Stimulated activated CD8-positive, alpha-beta memory T cell treated with anti-CD3 and anti-CD28 coated beads, Interleukin-2, amount 100 ng/mL, for 48 hours (primary cell): ENCODE measurements at places on chromosomes 11 and 22.

DNA sequence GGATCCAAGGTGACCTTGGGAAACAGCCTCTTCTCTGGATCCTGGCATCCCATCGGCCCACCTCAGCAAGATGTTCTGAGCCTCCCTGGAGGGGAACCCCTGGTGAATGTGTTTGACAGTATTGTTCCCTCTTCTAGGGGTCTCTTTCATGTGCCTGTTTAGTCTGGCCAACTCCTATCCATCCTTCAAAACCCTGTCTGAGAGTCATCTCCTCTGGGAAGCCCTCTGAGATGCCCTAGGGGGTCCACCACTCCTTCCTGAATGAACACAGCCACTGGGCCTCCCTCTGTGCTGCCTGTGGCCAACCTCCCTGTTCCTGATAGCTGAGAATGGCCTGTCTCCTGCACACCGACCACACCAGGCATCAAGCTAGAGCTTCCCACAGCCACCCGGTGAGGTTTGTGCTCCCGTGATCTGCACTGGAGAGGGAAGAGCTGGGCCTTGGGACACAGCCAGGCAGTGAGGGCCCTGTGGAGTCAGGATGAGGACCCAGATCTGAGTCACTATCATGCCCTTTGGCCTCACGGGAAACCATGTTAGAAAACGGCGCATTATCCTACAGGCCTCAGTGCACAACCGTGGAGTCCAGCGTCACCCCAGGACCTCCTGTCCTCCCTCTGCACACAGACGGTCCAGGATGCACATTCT is 8.8 kb downstream of the WNT7B start:
- DNase-seq: no peak

GRCh38 chr11:30608534-30608933 is 22.4 kb upstream of the MPPED2 start:
- no peak for DNase-seq

- no peak for DNase-seq
Observed at GRCh38 chr22:30382340-30382739, 4.9 kb downstream of the RNF215 start.

- no peak for DNase-seq
Observed at GRCh38 chr11:59152312-59152951, 9.8 kb downstream of the FAM111A start.

DNA sequence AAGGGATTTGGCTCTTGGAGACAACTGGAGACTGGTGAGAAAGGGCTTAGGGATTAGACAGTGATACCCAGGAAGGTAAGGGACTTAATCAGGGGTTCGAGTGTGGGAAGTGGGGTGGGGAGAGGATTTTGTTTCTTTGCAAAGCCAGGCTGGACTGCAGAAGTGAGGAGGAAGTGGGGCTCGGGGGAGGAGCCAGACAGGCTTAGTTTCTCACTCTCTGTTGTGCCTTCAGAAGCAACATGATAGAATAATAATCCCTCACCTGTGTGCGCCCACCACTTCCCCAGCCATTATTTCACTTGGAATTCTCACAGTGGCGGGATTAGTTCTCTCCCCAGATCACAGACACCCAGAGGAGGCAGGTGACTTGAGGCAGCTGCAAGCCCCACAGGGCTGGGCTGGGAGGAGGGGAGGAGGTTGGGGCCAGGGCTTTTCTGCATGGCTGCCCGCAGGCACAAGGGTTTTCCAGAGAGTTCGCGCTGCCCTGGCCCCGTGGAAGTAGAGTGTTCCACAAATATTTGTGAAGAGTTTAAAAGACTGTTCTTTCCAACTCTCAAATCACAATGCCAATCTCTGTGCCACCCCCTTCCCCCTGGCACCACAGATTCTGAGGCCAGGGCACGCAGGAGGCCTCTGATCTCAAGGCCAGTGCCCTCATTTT is 4.0 kb upstream of the SEC14L2 start:
- DNase-seq: no peak

DNA sequence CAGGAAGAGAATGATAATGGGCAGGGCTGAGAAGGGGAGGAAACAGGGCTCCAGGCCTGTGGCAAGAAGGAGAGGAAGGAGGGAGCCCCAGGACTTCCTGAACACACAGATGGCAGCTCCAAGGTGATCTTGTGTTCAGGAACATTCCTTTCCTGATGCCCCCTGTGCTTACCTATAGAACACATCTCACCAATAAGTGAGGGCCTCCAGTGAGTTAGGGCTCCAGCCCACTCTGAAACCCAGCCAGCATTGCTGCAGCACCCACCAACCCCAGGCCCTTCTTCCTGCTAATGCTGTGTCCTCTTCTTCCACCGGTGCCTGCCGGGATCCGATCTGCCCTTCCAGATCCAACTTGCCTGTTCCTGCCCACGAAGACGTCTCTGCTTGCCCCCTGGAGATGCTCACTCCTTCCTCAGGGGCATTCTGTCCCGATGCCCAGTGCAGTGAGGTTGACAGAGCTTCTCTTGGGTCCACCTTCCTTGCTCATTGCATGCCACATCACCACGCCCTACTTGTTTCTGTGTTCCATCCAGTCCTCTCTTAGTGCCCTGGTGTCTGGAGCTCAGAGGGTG is 17.4 kb downstream of the ANKK1 start:
- no peak for DNase-seq

- no peak for DNase-seq
Observed at GRCh38 chr11:128551611-128552335, 35.6 kb downstream of the ETS1 start.

DNA sequence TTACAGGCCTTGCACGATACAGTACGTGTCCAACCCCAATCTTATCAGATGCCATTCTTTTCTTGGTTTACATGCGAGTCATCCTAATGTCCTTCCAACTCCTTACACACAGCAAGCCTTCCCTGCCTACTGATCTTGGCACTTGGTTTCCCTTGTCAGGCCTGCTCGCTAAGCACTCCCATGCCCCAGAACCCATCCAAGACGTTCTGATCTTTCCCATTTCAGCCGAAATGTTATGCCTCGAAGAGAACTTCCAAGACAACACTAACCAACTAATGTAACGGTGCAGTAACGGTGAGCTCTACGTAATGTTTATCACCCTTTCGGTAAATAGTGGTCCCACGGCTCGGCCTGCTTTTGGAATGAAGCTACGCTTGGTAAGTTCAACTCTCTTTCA is 521 bp downstream of the PES1 start:
- DNase-seq: no peak

GRCh38 chr11:33534575-33534974 is 166.1 kb downstream of the C11orf91 start:
- DNase-seq: no peak

- DNase-seq: no peak
Observed at GRCh38 chr11:116481126-116481675, 291.6 kb downstream of the BUD13 start.

GRCh38 chr11:78420255-78420764 is 2.7 kb upstream of the GAB2 start:
- peak; percentile 43 for DNase-seq

GRCh38 chr11:10454878-10455631 is at the start of gene AMPD3:
AMPD3 (plus strand) TSS chr11:10455264; CDS start chr11:10461520, 6,256 bp downstream.
- DNase-seq: no peak

DNA sequence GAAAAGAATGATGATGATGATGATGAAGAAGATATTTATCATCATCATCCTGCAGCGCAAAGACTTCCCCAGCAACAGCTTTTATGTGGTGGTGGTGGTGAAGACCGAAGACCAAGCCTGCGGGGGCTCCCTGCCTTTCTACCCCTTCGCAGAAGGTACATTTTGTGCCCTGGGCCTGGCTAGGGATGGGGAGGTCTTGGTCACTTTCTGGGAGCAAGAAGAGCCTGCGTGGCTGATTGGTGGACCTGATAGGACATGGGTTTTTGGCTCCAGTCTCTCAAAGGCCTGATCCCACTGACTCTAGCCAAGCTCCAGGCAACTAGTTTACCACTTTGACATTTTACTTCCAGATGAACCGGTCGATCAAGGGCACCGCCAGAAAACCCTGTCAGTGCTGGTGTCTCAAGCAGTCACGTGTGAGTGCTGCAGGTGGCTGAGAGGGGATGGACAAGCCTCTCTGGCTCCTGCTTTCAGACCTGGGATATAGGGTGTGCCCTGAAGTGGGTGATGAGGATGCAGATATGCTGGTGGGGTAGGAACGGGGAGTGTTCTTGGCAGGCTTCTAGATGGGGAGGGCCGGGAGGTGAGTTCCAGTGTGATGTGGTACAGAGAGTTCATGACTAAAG is 5.3 kb downstream of the SIDT2 start:
- no peak for DNase-seq

DNA sequence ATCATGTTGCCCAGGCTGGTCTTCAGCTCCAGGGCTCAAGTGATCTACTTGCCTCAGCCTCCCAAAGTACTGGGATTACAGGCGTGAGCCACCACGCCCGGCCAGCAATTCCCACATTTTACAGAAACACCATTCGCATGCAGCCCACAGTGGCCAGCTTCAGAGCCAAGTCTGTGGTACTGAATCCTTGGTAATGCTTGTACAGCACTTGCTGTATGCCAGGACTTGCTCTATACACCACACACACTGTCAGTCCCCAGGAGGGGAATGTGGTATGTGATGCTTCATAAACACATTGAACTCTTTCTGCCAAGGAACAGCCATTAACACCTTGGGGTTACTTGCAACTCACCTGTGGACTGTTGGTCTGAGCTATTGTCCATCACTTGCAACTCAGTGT is 119.4 kb downstream of the MED15 start:
- no peak for DNase-seq

DNA sequence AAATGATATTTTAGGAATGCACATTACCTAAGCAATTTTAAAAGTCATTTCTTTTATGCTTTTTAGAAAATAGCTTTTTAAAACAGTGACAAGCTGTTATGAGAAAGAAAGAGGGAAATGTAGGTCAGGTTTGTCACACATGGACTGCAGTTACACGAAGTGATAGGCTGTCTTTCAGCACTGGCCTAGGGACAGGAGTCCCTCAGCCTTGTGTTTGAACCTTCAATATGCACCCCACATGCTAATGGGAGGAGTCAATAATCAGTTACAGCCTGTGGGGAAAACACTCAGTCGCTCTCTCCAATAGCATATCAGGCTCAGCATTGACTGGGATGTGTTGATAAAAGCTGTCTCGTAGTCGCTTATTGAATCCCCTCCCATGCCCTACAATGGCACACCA is 45.8 kb downstream of the DNAJC24 start:
- no peak for DNase-seq

- no peak for DNase-seq
Observed at GRCh38 chr11:64131683-64132190, 34.2 kb downstream of the MACROD1 start.

- no peak for DNase-seq
Observed at GRCh38 chr11:96393753-96394348, 4.0 kb downstream of the JRKL start.

DNA sequence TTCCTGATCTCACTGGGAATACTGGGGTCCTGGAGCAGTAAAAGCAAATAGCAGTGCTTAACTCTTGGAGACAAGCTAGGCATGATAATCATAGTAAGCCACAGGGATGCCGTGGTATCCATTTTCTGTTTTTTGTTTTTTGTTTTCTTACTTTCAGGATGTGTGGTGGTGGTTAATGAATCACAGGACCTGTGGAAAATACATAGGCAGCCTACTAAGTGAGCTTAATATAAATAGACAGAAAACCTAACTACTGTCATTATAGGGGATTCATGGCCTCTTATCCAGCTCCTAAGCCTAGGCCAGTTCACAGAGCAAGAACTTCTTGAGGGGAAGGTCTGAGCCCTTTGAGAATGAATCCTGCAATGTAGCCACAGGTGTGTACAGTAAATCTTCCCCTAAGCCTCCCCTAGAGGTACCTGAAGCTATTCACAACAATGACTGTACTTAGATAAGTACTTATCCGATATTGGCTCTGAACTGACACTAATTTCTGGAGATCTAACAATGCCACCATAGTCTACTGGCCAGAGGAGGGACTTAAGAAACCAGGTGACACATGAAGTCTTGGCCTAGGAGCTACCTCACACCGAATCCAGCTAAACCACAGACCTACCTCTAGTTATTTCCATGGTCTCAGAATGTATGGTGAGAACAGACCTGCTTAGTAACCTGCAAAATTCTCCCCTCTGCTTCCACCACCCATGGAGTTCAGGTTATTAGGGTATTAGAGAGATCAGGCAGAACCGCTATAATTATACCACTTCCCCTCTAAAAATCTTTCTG is 83.6 kb downstream of the ENTHD1 start:
- no peak for DNase-seq

GRCh38 chr11:16226245-16226644 is 130.1 kb downstream of the SOX6 start:
- DNase-seq: no peak

DNA sequence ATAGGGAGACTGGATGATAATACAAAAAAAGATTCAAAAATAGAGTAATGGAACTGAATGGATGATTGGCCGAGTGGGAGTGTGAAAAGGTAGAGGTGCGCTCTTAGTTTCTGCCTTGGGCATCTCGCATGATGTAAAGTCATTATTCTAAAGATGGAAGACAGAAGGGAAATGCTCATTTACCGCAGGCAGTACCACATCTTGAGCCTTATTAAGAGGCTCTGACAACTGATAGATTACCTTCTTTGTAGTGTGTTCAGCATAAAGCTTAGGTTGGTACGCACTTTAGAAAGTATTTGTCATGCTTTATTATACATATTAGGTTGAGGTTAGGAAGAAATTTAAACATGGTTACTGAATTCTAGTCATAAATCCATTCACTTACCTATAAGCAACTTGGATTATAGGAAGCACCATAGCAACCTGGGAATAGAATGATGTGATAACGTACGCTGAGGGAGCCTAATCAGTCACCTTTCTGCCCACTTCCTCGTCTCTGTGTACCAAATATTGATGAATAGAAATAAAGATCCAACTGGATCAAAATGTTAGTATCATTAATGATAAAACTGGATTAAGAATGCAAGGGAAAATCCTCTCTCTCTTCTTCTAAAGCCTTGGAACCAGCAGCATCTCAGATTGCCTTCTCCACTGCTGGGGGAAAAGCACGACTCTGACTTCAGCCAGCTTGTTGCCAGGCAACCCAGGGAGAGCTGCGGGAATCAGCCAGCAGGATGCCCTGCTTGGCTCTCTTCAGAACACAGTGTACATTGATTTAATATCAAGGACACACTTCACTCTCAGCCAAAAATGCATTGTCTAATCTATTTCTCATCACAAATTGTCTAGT is 29.0 kb upstream of the VWA5A start:
- DNase-seq: no peak

- DNase-seq: no peak
Observed at GRCh38 chr11:90426442-90426841, 203.6 kb upstream of the CHORDC1 start.

DNA sequence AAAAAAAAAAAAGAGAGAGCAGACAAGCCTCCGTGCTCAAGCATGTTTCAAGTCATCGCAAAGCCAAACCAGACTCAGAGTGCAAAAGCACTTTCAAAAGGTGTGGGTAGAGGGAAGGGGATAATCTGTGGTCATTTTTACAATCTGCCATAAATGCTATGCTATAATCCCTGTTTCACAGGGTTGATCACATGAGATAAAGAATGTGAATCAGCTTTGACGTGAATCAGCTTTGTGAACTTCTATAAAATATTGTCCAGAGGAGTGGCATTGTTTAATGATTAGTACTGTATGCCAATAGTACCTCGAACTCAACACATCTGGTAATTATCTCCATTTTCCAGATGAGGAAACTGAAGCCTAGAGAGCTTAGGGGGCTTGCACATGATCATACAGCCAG is 20.0 kb upstream of the POLD3 start:
- no peak for DNase-seq

GRCh38 chr22:30718491-30718890 is 23.8 kb downstream of the OSBP2 start:
- no peak for DNase-seq
